ENCODE measurements at places on chromosomes 2 and 18.

GRCh38 chr2:194383401-194383800, 1273.6 kb upstream of the SLC39A10 start:
- DNase-seq, result no peak

DNA sequence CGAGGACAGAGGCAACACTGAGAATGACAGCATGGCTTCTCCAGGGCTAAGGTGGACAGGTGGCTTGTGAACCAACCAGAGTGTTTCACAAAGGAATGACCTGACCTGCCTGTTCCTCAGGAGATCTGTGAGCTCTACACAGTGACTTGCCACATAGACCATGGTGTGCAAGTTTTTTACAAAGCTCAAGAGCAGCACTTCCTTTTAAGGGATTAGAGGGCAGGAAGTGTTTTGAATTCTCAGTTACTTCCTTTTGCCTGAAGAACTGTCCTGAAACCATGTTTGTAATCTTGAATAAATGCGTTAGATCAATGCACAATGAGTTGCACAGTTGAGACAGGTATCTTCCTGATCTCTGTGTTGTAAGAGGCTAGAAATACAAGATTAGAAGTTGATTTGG, 421.9 kb downstream of the THSD7B start:
- no peak for DNase-seq

DNA sequence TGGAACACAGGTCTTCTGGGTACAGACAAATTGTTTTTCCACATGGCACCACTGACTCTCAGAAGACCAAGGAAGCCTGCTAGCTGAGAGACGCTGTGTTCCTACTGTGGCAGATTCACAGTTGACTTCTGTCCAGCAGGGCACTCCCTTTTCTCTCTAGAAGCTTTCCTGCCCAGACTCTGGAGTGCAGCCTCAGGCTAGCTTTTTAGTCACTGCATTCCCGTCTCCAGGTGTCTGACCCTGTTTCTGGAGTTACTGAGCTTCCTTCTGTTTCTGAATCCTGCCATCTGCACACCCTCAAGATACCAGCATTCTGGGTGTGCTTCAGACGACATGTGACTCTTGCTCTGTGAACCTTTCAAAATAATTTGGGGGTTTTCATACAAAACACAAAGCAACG, 125.1 kb downstream of the TMEM200C start:
- no peak for DNase-seq

GRCh38 chr2:67616749-67617148, 219.6 kb downstream of the ETAA1 start:
- no peak for DNase-seq

- no peak for DNase-seq
Observed at GRCh38 chr18:23772327-23773024, 83.2 kb downstream of the LAMA3 start.

- no peak for DNase-seq
Observed at GRCh38 chr2:151824886-151825285, 3.3 kb downstream of the ARL5A start.

DNA sequence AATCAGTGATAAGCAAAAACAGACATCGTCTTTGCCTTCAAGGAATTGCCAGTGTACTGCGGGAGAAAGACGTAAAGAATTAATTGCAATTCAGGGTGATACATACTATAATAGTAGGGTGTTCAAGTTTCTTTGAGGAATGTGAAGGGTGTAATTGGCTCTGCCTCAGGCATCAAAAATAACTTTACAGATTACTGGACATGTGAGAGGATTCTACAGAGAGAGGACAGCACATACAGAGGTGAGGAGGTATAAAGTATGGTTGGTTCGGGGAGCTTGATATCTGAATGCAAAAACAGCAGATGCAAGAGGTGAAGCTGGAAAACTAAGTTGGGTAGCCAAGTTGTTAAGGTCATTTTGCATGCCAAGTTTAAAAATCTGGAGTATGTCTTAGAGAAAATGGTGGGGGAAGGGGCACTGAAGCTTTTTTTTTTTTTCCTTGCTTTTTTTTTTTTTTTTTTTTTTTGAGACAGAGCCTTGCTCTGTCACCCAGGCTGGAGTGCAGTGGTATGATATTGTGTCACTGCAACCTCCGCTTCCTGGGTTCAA, 227.5 kb upstream of the FOSL2 start:
- no peak for DNase-seq

GRCh38 chr2:111950236-111950635, 51.8 kb downstream of the MERTK start:
- no peak for DNase-seq
